Adrenal gland (tissue), 19 donors: ENCODE measurements at places on chromosomes 1 and 21. TPM values are rescaled to one million over a fixed set of nuclear protein-coding genes. Genes with fewer than 3 reads are reported as not detected.
A peak's percentile ranks its signal among the peaks of the same experiment; 100 is the strongest.

Gene GPR61
- 4.9 TPM for total RNA-seq

Gene CNR2
- total RNA-seq, result not detected

- DNase-seq, result no peak
These were observed 17.5 kb upstream of the KIF21B start for GRCh38 chr1:201041011-201041410.

DNA sequence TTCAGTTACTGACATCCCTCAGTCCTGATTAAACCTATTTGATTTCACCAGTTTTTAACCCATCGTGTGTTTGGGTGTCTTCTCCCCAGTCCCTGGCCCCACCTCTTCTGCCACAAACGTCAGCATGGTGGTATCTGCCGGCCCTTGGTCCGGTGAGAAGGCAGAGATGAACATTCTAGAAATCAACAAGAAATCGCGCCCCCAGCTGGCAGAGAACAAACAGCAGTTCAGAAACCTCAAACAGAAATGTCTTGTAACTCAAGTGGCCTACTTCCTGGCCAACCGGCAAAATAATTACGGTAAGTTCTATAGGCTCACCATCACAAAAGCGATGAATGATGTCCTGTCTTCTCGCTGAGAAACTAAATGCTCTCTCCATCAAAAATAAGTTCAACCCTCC is 28.7 kb downstream of the NBPF3 start:
- DNase-seq, result no peak

DNA sequence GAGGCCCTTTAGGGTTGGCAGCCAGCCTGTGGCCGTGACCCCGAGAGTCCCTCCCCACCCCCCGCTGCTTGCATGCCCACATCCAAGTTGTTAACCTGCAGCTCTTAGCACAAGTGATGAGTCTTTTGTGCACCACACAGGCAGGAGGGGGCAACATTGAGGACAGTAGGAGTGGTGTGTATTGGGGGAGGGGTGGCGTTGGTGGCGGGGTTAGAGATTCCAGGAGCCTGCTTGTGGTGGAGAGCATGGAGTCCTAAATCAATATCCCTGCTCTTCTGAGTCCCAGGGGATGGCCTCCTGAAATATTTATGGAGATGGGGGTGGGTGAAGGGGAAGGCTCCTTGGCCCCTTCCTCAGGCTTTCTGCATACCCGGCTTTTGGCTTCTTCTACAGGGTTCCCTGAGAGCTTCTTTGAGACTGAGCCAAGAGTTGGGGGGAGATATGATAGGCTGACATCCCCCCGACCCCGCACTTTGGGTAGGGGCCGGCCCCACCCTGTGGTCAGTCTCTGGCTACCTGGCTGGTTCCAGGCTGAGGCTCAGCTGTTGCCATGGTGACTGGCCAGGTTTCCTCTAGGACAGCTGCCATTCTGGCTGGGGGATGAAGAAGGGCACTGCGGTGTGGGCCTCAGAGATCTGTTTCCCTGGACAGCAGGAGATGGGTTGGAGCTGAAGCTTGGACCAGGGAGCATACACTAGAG is 5.0 kb downstream of the CHRNB2 start:
- no peak for DNase-seq

- DNase-seq, result peak; percentile 58
These were observed 77.6 kb downstream of the CLSTN1 start for GRCh38 chr1:9746211-9746610.

GRCh38 chr1:81410941-81411340 is 389.8 kb upstream of the ADGRL2 start:
- no peak for DNase-seq

GRCh38 chr1:209746451-209747165 is 9.2 kb upstream of the TRAF3IP3 start:
- no peak for DNase-seq

DNA sequence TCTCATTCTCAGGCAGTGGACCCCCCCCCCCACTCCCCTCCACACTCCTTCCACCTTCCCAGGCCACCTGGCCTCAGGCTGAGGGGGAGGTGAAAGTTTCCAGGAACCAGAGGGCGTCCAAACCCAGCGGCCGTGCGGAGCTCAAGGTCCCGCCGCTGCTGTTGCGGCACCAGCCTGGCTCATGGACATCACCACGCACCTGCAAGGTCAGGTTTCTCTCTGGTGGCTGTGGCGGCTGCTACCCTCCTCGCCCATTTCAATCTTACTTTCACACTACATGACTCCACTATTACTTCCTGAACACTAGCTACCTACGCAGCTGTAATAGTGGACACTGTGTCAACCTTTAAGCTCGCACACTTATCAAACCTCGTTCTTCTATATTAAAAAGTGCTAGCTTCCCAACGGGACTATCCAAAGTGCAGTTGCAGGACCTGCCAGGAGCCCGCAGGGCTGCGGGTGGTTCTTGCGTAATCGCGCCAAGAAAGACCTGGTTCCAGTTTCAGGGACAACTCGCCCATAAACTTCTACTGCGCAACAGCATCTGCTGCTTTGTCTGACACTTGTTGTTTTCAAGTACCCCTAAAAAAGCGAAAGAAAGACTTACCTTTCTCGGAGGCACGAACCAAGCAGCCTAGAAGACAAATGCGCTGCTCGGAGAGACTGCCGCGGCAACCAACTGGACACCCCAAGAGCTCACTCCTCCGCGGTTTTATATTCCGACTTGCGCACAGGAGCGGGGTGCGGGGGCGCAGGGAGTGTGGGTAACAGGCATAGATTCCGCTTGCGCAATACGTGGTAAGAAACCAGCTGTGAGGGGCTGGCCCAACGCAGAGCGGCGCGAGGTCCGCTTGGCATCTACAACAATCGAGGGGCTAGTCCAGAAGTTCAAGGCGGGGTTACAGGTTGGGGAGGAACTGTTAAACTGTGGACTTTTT is at the start of gene DIRAS3:
DIRAS3 (minus strand) TSS at position 687 of the 938 bp plus-strand sequence. CDS start 3,330 bp downstream, outside the sequence.
- DNase-seq, result peak; percentile 36

DNA sequence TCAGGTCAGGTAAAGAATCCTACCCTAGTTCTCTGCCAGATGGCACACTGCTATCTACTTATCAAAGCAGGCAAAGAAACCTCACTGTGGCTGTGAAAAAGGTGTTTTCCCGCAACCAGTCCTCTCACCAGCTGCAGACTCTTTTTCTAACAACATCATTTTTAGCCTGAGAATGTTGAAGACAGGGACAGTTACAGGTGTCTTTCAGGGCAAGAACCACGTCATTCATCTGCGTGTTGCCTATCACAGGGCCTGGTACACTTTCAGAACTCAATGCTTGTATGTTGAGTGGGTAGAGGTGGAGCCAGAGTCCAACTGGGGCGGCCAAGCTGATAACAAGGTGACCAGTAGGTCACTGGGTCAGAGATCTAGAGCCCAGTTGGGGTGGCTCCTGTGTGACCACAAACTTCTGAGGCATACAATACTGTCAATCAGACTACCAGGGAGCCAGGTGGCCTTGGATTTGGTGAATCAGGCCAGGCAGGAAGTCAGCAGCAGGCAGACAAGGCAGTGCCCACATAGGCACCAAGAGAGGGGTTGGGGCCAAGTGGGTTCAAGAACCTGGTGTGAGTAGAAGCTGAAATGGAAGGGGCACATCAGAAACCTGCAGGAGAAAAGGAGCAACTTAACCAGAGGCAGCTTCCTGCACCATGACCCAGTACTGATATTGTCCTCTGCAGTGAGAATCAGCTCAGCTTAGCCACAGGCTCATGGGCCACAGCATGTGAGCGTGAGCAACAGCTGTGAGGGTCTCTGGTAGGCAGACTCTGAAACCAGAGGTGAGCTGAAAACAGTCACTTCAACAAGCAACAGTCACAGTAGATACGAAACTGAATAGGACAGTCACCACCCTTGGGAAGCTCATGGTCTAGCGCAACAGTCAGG is 123.6 kb downstream of the DTL start:
- peak; percentile 37 for DNase-seq

GRCh38 chr1:181149326-181150125 is 61.0 kb downstream of the IER5 start:
- no peak for DNase-seq

Gene NBPF10
- 0.90 TPM for total RNA-seq

- no peak for DNase-seq
These were observed 81.5 kb downstream of the SCMH1 start for GRCh38 chr1:41160498-41161110.

DNA sequence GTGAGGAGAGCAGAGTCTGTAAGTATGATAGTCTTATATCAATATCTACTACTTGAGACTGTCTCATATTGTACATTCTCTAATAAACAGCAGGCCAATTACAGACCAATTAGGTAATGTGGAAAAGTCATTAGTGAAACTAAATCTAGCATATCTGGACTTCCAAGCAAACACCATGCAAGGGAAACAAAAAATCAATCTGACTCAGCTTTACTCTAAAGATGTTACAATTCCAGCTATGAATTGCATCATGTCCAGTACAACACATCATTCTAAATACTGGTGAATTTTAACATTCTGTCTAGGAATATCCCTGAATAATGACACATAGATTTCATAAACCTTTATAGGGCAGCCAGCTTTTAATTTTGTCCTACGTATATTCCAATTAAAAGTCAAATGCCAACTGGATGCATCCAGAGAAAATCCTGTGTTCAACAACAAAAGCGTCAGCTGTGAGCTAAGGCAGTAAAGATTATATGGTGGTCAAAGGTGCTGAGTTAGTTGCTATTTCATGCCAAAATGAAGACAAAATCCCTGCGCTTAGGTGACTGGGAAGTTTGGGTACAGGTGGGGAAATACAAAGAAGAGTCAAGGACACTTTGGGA is 159.3 kb downstream of the TTLL7 start:
- no peak for DNase-seq

Gene FAM3B
- total RNA-seq, result not detected

GRCh38 chr21:46005081-46005480 is 23.5 kb downstream of the COL6A1 start:
- peak; percentile 18 for DNase-seq

Gene CSF3R
- 14.4 TPM for total RNA-seq

GRCh38 chr1:206770531-206771337 is at the start of gene IL19:
Gene IL19 (plus strand): TSS chr1:206770773. CDS start chr1:206836663, 65,890 bp downstream.
- DNase-seq, result peak; percentile 26

- no peak for DNase-seq
These were observed 49.6 kb downstream of the INTS7 start for GRCh38 chr1:211985556-211986264.

Gene NBPF3
- 15.5 TPM for total RNA-seq

GRCh38 chr1:228830954-228831481 is 95.7 kb downstream of the RHOU start:
- DNase-seq, result peak; percentile 48

Gene ATP6V1G3
- total RNA-seq, result not detected

Gene SETD4
- total RNA-seq, result 24.5 TPM

DNA sequence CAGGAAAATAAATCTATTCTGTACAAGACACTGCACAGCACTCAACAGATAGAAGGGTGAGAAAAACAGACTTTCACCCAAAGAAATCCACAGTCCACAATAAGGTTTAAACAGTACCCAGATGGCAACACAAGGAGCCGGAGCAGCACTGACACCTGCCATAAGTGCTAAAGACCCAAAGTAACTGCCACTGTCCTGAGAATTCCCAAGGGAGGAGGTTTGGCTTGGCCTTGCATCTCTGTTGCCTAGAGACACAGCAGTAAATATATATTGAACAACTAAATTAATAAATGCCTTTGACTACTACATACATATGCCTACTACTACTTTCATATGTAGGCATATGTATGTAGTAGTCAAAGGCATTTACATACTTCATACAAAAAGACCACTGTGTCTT is 68.0 kb downstream of the VAV3 start:
- no peak for DNase-seq

DNA sequence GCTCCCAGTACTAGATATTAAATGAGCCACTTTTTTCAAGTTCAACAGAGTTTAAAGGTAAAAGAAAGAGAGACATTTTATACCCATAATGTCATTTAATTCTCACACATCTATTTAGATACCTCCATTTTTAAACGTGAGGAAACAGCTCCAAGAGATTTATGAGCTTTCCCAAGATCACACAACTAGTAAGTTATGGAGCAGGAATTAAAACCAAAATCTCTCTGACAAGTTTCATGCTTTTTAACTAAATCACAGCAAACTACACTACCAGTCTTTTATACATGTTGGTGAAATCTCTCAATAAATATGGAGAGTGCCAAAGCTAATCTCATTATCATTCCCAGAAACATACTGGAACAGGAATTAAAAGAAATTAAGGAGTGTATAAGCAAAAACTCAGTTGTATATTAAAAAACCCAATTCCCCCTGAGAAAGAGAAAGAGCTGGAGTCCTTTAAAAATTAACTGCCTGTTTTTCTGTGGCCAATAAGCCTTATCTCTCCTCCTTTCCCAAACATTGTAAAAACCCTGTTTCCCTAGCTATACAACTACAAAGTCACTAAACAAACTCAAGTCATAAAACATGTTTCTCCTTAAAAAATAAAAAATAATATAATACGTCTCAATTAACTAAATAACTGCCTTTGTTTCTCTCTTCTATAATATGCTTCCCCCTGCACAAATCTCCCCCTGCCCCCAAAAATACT is 26.7 kb upstream of the THEM4 start:
- no peak for DNase-seq

DNA sequence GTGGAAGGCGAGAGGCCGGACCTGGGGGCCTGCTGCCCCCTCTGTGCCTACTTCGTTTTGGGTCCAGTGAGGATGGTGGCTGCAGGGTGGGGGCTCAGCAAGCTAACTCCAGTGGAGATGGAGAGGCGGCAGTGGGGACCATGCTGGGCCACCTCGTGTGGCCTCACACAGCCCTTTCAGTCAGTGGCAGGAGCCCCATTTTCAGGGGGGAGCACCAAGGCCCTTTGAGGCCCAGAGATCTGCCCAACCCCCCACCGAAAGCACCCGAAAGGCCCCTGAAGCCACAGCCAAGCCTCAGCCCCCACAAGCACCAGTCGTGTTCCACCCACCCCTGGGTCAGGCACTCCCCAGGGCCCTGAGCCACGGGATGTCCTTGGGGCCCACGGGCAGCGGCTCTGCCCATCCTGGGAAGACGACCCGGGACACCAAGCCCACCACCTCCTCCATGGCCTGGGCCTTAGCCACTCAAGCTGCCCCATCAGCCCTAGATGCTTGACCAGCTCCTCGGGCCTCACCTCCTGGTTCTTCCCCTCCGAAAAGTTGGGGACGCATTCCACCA is 345 bp downstream of the FTCD start:
- no peak for DNase-seq
